Right hindlimb (tissue), 1 donor: ENCODE measurements at places on chromosomes 7 and 10.

DNA sequence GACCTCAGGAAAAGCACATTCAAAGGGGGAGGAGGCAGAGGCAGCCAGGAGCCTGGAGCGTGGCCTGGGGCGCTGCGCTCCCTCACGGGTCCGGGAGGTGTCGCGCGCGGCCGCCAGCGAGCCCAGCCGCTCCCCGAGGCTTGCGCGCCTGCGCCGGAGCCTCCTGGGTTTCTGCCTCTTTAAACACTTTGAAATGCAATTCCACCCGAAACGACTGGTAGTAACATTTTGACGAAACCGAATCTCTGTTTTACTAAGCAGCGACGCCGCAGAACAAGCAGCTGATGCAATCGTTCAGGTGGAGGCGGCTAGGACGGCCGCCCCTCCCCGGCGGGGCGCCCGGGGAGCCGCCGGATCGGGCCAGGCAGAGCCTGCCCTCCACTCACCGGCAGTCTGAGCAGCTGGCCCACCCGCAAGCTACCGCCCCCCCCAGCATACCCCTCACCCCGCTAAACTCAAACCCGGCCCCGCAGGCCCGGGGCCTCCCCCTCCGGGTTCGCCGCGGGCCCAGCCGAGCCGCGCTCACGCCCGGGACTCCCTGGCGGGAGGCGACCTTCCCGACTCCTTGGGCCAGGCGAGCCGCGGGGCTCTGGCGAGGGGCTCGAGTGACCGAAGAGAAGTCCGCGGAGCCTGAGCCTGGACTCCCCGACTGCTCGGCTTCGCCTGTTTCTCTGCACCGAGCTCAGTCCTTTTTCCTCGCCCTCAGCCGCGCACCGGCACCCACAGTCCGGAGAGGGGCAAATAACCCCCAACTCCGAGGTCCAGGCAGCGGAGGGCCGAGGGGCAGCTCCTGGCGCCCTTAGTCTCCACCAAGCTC, 3.2 kb downstream of the MKX start:
- peak; percentile 90 for DNase-seq

DNA sequence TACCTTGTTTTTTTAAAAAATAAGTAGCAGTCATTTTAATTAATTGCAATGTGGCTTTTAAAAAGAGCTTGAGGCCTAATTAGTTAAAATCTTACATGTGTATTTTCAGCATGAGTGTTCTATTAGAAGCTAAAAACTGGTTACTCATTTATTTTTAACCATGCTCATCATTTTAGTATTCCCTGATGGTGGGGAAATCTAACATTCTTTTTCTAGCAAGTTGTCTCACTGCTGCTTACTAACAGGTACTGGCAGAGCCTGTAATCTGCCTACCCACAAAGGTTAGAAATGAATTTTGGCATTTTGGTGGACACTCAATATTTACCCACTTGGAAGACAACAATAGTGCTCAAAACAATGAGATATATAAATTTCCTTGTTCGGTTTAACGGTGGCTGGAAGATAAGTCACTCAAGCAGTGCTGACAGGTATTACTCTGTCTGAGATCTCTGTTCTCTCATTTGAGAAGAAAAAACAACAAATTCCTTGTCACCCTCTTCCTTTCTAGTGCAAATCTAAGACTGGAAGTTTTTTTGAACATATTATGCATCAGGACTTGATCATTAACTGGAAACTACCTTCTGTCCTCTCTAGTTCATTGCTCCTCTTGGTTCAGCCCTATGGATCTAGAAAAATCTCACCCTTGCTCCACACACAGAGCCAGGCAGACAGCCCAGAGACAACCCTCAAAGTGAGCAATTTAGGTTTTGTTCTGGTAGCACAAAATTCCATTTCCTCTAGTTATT, 83.3 kb downstream of the VWDE start:
- DNase-seq: no peak

- no peak for DNase-seq
These were observed at the start of gene GPR141 for GRCh38 chr7:37683246-37684120. Gene GPR141 (plus strand): TSS chr7:37683766. CDS start chr7:37740394, 56,628 bp downstream.

DNA sequence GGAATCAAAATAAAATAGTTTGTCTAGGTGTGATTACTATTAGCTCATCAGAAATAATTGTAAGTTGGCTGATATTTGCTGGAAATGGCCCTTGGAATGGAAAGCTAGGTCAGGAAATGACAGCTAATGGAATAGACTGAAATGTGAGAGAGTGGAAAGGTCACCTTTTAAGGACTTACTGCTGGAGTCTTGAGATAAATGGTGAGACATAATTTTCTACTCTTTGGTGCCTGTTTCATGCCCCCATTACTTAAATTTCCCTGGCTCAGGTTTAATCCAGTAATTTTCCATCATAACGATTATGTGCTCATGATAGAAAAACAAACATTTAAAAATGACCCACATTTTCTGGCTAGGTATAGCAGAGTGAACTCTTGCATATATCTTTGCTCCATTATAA, 123.6 kb downstream of the ADAM22 start:
- DNase-seq: no peak

- no peak for DNase-seq
These were observed 49.9 kb downstream of the PWWP2B start for GRCh38 chr10:132446661-132447445.

DNA sequence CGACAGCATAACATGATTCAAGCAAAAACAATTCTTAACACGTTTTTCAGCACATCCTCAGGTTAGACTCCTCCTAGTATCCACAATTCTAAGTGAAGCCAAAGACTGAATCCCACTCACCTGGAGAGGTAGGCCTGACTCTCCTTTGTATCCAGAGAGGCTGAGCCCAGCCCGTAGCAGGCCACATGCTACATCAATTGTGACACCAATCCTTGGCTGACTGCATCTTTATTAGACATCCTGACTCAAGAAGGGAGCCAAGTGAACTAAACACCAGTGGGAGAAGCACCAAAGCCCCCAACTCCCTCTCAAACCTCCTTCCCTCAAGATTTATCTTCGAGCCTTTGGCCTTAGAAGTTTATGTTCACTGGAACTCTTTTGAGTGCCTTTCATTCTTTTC, 125.5 kb upstream of the PDLIM1 start:
- DNase-seq: no peak

DNA sequence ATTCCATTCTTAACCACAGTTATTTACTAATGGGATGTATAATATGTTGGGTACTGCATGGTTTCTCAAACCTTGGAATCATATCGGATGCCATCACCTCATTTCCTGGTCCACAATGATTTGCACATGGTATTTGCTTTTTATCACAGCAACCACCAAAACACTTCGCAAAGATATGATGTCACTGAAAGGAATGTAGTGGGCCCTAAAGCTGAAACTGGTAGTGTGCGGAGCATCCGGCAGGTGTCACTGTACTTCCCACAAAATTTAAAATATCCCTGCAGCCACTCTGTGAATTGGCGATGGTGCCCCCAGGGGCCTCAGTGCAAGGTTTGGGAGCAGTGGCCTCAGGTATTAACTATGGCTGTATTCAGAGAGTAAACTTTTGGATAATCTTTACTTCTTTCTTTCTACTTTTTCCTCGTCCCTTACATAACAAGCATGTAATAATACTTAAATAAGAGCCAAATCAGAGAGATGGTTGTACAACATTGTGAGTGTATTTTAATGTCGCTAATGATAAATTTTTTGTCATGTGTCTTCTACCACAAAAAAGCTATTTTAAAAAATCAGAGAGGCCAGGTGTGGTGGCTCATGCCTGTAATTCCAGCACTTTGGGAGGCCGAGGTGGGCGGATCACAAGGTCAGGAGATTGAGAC, 66.2 kb downstream of the FAM241B start:
- DNase-seq: no peak

GRCh38 chr7:130415006-130415405, 25.8 kb downstream of the CEP41 start:
- no peak for DNase-seq

GRCh38 chr10:11886138-11886474, 63.0 kb downstream of the PROSER2 start:
- no peak for DNase-seq

GRCh38 chr7:116280803-116281202, 70.5 kb downstream of the TES start:
- no peak for DNase-seq

GRCh38 chr7:157547102-157547501, 210.3 kb downstream of the DNAJB6 start:
- no peak for DNase-seq

DNA sequence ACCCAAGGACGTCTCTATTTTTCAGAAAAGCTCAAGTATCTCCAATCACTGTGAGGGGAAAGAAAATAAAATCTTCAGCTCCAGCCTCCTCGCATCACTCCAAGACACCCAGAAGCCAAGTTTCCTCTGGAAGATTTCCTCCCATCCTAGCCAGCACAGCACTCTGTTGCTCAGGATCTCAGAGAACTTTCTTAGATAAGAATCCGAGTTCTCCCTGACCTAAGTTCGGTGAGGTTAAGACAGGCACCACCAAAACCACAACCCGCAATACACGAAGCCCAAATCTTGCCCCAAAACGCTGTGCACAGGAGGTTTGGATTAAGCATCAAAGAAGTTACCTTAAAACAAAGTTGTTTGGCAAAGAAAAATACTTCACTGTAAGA, 4.2 kb downstream of the FAM53B start:
- peak; percentile 80 for DNase-seq

DNA sequence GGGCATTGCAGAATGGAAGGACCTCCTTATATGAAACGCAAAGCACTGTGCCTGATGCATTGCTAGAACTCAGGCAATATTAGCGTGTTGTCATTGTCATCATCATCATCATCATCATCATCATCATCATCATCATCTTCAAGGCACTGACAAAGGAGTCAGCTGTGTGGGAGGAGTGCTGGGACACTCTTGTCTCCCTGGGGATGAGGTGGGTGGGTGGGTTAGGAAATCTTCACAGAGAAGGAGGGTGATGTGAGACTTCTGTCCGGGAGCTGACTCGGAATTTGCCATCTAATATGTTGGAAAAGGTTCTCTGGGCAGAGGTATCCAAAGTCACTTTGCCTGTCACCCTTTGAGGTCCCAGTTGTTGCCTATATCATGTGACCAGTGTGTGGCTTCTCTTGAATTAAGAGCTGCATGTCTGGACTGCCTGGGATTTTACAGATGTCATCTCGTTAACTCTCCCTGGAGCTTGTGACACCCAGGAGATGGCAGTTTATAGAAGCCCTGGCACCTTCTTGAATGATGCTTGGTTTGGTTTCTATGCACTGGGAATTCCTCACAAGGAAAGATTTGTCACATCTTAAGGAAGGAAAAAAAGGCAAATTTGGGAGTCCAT, 7.1 kb downstream of the HTRA1 start:
- DNase-seq: no peak

- DNase-seq: no peak
These were observed 629.8 kb downstream of the ETV1 start for GRCh38 chr7:13359656-13360055.

- no peak for DNase-seq
These were observed 73.4 kb downstream of the OR13A1 start for GRCh38 chr10:45241865-45242520.

GRCh38 chr7:31014826-31015225, 37.3 kb upstream of the ADCYAP1R1 start:
- DNase-seq: no peak

- DNase-seq: no peak
These were observed 18.1 kb upstream of the NPTX2 start for GRCh38 chr7:98598846-98599615.

- no peak for DNase-seq
These were observed 10.7 kb downstream of the CYP2E1 start for GRCh38 chr10:133537546-133538545.

- no peak for DNase-seq
These were observed 12.2 kb downstream of the LANCL2 start for GRCh38 chr7:55377162-55377817.

GRCh38 chr10:129472696-129473555, 5.9 kb downstream of the MGMT start:
- no peak for DNase-seq

GRCh38 chr10:18649364-18649959, 1.9 kb downstream of the NSUN6 start:
- DNase-seq: no peak

DNA sequence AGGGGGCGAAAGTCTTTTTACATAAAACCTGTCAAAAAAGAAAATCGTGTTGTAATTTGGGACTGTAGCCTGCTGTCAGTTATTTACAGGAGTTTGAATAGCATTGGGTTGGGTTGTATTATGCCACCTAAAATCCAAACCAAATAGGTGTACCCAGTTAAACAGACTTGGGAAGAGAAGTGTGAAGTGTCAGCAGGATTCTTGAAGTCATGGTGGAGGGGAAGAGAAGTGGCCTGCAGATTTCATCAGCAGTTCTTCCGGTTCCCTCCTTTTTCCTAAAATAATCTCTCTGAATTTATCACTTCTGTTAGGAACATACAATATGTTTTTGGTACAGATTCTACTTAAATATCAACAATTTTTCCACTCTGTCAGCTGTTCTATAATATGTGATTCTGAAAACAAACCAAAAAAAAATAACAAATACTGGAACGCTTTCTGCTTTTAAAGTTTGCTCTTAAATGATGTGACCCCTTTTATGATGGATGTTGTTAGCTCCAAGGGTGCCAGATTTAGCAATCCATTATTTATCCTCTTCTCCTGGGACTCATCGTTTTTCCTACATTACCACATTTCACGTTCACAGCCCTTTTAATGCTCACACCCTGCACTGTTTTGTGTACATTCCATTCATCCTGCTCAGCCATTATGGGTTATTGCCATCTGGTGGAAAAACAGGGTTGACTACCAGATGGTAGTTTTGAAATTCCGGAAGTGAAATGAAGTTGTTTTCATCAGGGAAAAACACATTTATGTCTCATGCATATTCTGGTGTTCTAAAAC, 18.7 kb upstream of the ARHGAP12 start:
- peak; percentile 45 for DNase-seq

- no peak for DNase-seq
These were observed 407.6 kb downstream of the LRMDA start for GRCh38 chr10:75839020-75839419.

DNA sequence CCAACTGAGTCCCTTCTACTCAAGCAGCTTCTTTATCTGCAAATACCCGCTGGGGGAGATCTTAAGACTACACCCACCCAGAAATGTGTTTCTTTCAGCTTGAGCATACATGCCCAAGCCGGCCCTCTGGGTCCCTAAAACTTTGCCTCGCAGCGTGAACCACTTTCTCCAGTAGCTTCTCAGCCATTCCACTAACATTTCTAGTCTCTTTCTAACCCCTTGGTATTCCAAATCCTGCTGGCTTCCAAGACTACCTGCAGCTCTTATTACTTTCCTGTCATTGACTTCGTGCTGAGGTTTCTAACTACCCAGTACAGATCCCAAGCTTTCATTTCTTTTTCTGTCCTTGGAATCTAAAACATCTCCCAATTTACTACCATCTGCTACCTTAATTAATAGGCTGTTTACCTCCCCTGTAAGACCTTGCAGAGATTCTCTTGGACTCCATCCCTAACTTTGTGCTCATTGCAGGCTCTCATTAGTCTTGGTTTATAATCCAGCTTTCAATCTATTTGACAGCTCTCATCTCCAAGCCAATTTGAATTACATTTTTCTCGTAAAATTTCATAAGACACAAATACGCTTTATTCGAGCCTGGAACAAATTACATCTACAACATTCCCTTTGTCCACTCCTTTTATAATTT, 153.6 kb downstream of the FGFR2 start:
- DNase-seq: no peak

- no peak for DNase-seq
These were observed 72.5 kb downstream of the SYPL1 start for GRCh38 chr7:106039486-106040060.
